ENCODE measurements at places on chromosomes 11 and 22.

- no peak for DNase-seq
Measured at GRCh38 chr22:28822930-28823551, 22.7 kb upstream of the XBP1 start.

GRCh38 chr11:67646535-67647336, 3.8 kb downstream of the ACY3 start:
- peak; percentile 41 for DNase-seq

DNA sequence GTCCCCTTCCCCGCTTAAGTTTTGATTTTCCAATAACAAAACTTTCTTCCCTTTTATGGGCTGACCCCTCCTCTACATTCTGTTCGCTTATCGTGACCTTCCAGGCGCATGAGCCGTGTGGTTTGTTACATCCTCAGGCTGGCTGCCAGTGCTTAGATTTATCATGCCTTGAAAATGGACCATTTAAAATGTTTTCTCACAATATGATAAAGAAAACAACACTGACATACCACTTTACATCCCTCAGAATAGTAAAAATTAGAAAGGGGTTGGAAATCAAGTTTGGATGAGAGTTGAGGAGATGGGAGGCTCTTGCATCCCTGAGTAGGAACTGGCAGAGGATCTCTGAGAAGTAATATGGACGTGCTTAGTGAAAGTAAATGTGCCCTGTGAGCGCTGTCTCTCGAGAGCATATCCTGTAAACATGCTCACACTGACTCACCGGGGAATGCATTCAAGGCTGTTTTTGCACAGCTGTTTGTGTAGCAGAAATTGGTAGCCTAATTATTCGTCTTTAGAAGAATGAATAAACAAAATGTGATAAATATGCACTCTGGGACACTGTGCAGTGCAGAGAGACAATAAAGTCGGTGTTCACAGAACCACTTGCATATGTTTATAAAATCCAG, 17.1 kb upstream of the TOLLIP start:
- no peak for DNase-seq

GRCh38 chr11:77561257-77561656, 28.5 kb upstream of the AQP11 start:
- no peak for DNase-seq
